Fibroblast of villous mesenchyme (primary cell): ENCODE measurements at places on chromosomes 5 and 9.

DNA sequence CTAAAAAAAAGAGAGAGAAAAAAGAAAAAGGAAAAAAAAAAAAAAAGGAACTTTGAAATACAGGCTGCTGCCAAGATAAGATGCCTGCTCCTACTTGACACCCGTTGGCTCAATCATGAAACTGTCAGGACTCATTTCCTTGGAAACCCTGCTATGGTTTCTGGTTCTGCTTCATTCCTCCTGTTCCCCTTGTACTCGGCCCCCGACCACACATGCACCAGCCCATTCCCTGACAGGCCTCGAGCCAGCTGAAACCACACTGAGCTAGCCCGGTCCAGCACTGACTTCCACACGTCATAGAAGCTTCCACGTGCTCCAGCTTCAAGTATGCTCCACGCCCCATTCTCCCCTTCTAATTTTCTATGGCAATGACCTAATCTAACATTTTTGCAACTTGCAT, 93.2 kb downstream of the MYO10 start:
- peak; percentile 34 for DNase-seq

GRCh38 chr5:127236254-127236653, 54.3 kb upstream of the MEGF10 start:
- peak; percentile 4 for DNase-seq

- no peak for DNase-seq
These were observed 1967.0 kb upstream of the CDH9 start for GRCh38 chr5:29005386-29005785.

GRCh38 chr5:118818604-118819003, 169.7 kb downstream of the DTWD2 start:
- no peak for DNase-seq

- DNase-seq = peak; percentile 92
These were observed 11.3 kb upstream of the ANGPTL2 start for GRCh38 chr9:127133739-127134167.

DNA sequence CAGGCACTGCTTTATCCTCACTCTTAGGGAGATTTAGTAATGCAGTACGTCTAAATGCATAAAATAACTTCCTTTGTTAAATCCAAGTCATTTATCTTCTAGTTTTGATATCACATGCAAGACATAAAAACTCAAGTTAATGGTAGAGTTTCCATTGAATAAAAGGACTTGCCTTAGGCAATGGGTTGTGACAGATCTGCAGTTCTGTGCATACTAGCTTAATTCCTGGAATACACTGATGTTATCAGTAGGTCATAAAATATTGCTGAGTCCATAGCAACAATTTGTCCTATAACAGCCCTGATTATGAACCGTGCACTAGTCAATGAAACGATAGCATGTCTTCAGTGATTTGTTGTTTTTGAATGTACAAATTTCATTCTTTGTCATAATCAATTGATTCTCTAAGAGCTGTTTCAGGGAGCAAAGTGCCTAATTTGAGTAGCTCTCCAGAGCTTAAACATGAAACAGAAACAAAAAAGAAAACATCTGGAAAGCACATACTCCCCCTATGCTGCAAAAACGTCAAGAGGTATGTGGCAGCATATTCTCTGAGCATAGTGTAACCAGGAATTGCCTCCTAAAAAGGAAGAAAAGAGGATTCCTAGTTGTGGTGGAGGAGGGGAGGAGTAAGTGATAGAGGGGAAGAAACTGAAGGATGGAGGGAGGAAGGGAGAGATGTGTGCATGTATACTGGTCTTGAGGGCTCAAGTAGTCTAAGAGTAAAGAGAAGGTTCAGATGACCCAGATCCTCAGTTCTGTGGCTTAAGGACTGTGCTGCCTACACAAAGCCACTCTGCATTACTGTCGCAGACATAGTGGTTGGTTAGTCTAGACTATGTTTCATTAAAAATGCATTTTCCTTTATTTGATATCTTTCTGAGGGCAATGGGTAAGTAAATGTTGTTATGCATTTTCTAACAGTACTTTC, 589.2 kb downstream of the PRR16 start:
- DNase-seq = peak; percentile 41

GRCh38 chr9:126170286-126170823, 156.3 kb upstream of the MVB12B start:
- no peak for DNase-seq

DNA sequence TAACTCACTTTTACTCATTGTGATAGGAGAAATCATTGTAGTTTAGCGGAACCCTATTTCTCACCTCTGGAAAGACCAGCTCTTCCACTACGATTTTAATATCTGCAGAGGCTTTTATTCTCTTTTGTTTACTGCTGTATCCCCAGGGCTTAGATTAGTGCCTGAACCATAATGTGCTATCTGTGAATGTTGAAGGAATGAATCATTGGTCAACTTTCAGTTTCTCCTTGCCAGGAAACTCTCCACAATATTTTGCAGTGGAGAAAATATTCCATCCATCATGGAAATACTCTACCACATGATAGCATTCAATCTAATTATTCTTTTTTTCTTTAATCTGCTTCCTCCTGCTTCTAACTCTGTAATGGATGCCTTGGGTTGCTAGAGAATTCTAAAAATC, 263.5 kb upstream of the PTPRD start:
- no peak for DNase-seq

DNA sequence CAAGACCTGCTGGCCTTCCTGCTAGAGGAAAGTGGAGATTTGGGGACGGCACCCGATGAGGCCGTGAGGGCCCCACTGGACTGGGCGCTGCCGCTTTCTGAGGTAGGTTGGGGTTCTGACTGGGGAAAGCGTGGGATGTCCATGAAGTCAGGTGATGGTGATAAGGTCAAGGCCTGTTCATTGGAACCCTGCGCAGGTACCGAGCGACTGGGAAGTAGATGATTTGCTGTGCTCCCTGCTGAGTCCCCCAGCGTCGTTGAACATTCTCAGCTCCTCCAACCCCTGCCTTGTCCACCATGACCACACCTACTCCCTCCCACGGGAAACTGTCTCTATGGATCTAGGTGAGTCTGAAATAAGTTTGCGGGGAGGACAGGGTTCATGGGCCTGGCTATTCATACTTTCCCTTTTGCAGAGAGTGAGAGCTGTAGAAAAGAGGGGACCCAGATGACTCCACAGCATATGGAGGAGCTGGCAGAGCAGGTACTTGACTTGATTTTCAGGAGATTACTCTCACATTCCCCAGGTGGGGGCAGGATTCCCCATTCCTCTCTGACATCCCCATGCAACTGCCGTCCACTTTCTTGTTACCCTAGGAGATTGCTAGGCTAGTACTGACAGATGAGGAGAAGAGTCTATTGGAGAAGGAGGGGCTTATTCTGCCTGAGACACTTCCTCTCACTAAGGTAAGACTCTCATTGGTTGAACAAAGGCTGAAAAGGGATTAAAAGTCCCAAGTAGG, 505 bp downstream of the CREB3 start:
- peak; percentile 52 for DNase-seq

DNA sequence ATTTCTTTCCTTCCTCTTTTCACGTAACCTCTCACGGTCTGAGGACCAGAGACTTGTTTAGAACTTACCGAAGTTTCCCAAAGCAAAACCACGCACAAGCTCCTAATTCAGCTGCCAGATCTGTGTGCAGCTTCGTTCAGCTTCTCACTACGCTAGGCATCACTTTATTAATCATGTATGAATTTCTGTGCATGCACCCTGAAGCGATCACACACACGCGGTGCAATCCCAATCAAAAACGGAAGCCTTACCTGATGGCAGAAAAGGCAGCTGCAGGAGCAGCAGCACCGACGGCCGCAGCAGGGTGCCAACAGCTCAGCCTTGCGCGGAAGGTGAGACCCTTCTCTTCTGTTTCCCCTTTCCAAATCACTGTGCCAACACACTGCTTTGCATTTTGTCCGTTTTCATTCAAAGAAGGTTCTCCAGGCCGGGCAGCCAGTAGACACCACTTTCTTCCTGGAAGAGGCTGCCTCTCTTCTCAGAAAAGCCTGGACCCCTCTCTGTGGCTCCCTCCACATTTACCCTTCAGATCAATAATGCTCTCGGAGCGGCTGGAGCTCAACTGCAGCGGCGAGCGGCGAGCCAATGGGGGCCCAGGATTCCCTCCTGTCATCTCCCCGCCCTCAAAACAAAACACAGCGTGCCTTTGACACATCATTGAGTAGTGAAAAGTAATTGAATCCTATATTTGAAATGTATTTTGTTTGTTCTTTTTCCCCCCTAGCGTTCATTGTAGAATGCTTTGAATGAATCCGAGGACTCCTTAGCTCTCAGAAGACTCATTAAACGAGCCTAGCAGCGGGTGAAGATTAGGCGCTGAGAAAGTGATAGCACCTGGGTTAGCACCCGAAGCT, at the start of gene CDH12:
CDH12 (minus strand) TSS at position 538 of the 854 bp plus-strand sequence.
- no peak for DNase-seq

DNA sequence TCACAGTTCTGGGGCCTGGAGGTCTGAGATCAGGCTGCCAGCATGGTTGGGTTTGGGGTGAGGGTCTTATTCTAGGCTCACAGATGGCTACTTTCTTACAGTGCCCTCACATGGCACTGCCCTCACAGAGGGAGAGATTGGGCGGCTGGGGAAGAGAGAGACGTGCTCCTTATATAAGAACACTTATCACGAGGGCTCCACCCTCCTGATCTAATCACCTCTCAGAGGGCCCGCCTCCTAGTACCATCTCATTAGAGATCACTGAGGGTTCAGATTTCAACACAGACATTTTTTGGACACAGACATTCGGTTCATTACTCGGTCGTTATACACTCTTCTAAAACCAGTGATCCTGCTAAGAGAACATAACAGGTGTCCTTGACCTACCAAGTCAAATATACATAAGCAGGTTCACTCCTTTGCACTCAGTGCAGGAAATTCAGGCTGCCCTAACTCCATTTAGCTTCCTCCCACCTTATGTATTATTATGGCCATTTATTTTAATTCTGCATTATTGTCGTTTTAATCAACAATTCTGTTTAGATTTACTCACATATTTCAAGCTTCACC, 121.7 kb downstream of the ICE1 start:
- DNase-seq = no peak

- DNase-seq = no peak
These were observed 85.3 kb upstream of the STC2 start for GRCh38 chr5:173413471-173413982.

DNA sequence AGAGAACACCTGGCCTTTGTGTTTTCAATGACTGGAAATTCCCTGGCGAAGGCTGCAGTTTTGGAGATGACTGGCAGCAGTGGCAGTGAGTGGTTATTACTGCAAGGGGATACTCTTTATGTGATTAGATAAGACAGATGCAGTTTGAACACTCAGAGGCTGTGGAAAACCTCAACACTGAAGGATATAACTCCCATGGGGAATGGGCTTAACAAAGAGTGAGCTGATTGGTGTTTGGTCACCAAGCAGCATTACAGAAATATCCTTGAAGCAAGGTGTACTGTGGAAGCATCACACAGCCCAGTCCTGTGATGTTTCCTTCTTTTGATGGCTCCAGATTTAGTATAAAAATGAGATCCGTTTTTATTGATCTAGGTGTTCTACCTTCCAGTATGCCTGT, 490.7 kb upstream of the PTPRD start:
- DNase-seq = no peak

- DNase-seq = peak; percentile 45
These were observed 45.1 kb downstream of the MYO10 start for GRCh38 chr5:16891033-16891432.

GRCh38 chr9:130382096-130382495, 62.7 kb upstream of the ASS1 start:
- no peak for DNase-seq

GRCh38 chr9:5767968-5768932, 64.7 kb downstream of the ERMP1 start:
- peak; percentile 17 for DNase-seq

GRCh38 chr5:172564188-172564587, 76.9 kb upstream of the NEURL1B start:
- no peak for DNase-seq

DNA sequence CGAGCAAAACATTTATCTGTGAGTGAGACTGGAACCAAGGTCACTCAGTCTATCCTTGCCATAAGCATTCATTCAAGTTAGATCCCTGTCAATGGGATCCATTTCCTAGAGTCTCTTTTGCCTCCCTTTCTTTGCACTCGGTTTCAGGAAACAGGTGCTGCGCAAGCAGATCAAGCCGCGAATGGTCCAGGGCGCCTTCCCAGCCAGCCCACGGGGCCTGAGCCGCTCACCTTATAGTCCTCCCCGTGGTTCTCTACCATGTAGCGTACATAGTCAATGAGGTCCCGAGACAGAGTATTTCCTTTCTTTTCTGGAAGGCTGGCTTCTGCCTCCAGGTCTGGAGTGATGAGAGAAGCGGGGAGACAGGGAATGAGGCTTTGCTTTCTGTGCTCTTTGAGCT, 3.4 kb downstream of the NOP16 start:
- no peak for DNase-seq

DNA sequence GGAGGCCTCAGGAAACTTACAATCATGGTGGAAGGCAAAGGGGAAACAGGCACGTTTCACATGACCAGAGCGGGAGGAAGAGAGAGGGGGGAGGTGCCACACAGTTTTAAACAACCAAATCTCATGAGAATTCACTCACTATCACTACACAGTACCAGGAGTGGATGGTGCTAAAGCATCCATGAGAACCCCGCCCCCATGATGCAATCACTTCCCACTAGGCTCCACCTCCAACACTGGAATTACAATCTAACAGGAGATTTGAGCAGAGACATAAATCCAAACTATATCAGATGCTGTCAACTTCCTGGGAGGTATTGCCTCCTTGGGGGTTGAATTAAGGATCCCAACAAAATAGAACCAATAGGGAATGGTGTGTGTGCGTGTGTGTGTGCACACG, 407.1 kb downstream of the MED10 start:
- DNase-seq = no peak

DNA sequence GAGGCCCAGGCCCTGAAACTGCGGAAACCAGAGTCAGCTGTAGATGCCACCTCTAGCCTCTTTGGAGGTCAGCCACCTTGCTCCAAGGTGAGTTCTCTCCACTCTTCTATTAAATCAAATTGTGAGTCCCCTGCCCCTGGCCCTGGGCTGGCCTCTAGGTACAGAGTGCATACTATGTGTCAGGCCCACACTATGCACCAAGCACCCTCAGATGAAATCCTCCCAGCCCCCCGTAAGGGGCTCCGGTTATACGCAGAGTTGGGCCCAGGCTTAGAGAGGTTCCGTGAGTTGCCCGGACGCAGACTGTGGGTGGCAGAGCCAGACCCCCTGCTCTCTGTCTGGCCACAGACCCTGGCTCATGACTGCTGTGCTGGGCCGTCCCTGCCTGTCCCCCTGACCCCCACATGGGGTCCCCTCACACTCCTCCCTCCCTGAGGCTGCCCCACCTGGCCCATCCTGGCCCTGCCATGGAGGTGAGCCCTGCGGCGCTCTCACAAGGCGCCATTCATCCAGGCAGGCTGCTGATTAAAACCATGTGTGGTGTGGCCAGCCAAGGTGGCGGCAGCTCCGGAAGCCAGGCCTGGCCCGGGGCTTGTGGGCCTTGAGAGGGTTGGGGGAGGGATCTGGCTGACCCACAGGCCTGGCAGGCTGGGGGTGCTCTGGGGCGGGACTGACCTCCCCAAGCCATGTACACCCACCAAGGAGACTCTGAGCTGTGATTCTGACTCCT, 65.5 kb upstream of the SYNPO start:
- no peak for DNase-seq

GRCh38 chr5:80541392-80541791, 28.7 kb downstream of the ANKRD34B start:
- no peak for DNase-seq

- DNase-seq = peak; percentile 26
These were observed 650 bp downstream of the ELP1 start for GRCh38 chr9:108933231-108933717.

- no peak for DNase-seq
These were observed 127.5 kb downstream of the ARRDC3 start for GRCh38 chr5:91255396-91256141.
